ENCODE measurements at places on chromosomes 13 and 19.

DNA sequence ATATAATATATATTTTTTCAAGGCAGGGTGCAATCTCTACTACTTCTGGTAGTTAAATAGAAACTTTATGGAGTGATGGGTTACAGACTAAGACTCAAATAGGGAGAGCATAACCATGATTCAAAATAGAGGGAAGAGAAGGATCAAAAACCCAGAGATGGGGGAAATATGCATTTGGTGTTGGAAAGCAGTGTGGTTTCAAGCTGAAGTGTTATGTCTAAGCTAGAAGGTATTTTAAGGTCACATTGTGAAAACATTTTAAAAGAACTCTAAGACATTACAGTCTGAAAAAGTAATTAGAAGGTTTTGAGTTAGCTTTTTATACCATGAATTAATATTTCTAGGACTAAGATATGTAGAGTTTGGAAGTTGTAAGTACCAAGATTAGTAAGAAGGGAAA lies 2741.4 kb downstream of the PCDH9 start:
- DNase-seq: no peak

DNA sequence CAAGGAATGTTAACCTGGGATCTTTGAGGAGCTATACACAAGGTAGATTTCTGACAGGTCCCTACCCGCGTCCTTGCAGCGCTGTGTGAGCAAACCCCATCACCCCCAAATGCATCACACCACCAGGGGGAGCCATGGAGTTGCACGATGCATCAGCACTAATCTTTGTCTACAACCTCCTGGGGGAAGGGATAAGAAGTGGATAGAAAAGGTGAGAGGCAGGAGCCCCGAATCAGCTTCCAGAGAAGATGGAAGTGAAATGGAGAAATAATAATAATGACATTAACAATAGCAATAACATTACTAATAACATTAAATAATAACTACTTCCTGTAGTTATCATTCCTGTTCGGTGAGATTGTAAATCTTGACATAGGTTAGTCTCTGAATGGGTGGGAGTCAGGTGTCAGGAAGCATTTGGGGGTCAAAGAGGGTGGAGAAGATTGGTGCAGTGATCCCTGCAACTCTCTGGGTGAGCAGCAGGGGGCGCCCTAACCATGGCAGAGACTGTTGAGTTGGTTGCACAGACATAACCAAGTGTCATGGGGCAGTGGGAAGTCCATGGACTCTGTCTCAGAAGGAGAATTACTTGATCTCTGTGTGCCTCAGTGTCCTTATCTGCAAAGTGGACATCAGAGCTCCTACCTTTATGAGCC lies 16.5 kb downstream of the SIGLEC7 start:
- DNase-seq: no peak

DNA sequence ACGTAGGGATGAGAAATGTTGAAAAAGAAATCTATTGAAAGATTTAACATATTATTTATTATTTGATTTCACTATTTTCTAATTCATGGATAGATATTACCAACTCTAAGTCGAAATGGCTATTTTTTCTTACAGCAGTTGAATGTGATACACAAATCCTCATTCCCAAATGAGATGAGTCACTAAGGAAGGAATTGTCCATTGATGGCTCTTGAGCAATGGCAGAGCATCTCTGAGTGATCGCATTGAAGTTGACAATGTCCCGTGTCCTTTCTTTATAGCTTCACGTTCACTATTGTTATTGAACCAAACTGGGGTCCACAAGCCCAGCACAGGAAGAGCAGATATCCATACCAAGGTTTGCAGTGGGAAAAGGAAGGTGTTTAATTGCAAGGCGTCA lies 648.3 kb upstream of the SPRY2 start:
- DNase-seq: no peak

GRCh38 chr19:419721-420515 lies 11.0 kb upstream of the C2CD4C start:
- no peak for DNase-seq

DNA sequence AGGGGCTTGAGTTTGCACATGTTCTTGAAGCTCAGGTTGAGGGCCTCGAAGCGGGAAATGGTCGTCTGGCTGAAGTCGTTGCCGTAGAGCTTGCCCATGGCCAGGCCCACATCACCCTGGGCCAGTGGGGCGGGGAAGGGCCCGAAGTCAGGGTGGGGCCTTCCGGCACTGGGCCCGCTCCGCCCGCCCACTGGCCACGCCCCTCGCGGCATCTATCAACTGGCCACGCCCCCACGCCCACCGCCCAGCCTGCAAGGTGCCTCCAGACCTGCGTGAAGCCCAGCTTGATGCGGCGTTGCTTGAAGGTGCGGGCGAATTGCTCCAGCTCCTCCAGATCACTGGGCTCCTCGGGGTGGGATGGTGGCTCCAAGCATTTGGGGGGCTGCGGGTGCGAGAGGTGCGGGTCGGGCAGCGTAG lies 19.9 kb downstream of the ZNF574 start:
- no peak for DNase-seq

DNA sequence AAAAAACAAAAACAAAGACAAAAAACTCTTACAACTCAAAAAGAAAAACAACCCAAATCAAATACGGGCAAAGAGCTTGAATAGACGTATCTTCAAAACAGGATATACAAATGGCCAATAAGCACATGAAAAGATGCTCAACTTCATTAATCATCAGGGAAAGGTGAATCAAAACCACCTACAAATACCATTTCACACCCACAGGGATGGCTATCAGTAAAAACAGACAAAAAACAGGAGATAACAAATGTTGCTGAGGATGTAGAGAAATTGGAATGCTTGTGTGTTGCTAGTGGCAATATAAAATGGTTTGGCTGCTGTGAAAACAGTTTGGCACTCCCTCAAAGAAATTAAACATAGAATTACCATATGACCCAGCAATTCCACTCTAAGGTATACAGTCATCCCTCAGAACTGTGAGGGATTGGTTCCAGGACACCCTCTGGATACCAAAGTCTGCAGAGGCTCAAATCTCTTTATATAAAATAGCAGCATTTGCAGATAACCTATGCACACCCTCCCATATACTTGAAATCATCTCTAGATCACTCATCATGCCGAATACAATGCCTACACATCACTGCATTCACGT lies 29.7 kb downstream of the MLLT1 start:
- DNase-seq: no peak

DNA sequence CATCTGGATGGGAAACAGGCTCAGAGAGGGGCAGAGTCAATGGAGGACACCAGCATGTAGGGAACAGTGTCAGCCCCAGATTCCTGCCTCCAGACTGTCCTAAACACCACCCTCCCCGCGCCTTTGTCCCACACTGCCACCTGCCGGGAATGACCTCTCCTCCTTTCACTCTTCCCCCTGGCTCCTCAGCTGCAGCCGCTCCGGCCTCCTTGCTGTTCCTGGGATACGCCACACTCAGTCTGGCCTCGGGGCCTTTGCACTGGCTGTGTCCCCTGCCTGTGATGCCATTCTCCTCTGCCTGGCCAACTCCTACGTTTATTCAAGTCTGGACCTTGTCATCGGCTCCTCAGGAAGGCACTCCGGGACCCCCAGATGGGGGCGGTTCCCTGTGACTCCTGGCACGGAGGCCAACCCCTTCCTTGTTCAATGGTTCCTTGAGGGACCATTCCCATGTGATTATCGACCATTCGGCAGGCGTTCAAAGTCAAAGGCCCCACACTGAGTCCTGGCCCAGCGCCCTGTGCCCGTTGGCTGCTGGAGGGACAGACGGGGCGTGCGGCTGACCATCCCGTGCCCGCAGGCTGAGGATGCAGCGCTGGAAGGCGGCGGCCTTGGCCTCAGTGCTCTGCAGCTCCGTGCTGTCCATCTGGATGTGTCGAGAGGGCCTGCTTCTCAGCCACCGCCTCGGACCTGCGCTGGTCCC lies 15.8 kb downstream of the FUT6 start:
- DNase-seq: no peak

Measured in cerebellar nuclear complex (tissue), 1 donor.